Cerebellum (tissue), 4 donors: ENCODE measurements at places on chromosomes 5 and 9.

DNA sequence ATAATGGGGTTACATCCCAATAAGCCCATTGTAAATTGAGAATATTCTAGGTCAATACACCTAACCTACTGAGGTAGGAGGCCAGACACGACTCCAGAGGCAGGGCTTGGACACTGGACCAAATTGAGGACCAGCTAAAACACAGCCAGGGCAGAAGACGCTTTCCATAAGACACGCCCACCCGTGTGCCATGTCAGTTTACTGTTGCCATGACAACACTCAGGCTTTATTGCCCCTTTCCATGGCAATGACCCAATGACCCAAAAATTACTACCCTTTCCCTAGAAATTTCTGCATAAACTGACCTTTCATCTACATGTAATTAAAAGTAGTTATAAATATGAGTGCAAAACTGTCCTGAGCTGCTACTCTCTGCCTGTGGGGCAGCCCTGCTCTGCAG lies 31.5 kb downstream of the SLC22A4 start:
- no peak for DNase-seq

- peak; percentile 11 for DNase-seq
Observed at GRCh38 chr9:111481885-111482636, 2.1 kb downstream of the ECPAS start.

GRCh38 chr9:2096376-2096970 lies 81.3 kb downstream of the SMARCA2 start:
- DNase-seq, result no peak

DNA sequence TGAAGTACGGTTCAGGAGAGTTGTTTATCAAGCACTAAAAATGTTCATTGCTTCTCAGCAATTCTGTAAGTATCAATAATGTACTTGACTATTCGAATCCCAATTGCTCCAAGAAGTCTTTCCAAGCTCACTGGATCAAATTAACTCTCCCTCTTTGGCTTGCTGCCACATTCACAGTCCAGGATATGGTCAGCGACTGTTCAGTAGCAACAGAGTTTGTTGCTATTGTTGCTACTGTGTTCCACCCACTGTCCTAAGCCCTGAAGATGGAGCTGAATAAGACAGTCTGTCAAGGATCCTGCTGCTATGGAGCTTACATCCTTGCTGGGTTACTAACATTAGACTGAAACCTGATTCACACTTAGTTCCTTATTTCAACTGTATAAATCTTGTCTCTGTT lies 110.8 kb downstream of the FGF10 start:
- DNase-seq, result no peak

DNA sequence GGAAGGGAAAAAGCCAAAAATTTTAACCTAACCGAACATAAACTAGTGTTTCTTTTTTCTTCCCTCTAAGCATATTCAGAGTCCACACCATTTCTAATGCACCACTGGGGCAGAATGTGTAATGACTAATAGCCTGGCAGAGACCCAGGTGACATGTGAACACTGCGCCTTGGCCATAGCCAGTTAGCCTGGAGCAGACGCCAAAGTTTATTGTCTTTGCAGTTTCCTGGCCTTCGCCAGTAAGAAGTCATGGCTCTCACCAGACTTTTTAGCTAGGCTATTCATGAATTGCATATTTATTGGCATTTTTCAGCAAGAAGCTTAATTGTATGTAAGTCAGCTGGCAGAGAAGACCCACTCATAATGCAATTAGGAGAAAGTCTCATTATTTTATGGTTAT lies 182.8 kb upstream of the SLC27A6 start:
- peak; percentile 6 for DNase-seq

DNA sequence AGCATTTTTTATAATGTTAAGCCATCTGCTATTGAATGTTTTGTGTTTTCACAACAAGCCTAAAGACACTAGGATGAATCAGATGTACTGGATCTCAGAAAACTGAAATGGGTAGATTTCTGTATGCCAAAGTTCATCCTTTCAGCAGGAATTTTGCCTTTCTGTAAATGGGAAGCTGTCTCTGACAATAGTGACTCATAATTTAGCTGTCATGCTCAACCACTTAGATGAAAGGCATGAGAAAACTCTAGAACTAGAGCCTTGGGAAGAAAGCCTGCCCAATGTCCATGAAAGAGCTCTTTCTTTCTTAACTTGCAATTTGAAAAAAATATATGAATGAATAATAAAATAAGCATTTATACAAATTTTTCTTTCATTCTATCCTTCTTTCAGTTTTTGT lies 616.0 kb upstream of the EDIL3 start:
- DNase-seq, result no peak

- peak; percentile 91 for DNase-seq
Observed at GRCh38 chr9:35790385-35791296, 750 bp upstream of the NPR2 start.

GRCh38 chr9:346111-346571 lies 131.5 kb downstream of the DOCK8 start:
- DNase-seq, result no peak

DNA sequence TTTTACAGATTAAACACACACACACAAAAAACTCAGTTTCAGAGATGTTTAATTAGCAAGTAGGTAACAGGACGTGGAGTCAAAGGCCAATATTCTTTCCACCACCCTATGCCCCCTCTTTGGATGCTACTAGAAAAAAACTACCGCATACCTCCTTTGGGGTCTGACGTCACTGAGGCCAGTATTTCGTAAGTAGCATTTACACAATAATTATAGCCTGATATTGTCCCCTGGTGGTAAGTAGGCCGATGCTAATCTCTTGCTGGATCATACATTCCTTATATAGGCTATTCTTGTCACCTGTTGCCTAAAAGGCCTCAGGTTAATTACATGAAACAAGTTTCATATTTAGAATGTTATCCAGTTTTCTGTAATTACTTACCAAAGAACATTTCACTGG lies 21.0 kb upstream of the SMARCA2 start:
- DNase-seq, result no peak

- no peak for DNase-seq
Observed at GRCh38 chr5:91190314-91190690, 192.8 kb downstream of the ARRDC3 start.

DNA sequence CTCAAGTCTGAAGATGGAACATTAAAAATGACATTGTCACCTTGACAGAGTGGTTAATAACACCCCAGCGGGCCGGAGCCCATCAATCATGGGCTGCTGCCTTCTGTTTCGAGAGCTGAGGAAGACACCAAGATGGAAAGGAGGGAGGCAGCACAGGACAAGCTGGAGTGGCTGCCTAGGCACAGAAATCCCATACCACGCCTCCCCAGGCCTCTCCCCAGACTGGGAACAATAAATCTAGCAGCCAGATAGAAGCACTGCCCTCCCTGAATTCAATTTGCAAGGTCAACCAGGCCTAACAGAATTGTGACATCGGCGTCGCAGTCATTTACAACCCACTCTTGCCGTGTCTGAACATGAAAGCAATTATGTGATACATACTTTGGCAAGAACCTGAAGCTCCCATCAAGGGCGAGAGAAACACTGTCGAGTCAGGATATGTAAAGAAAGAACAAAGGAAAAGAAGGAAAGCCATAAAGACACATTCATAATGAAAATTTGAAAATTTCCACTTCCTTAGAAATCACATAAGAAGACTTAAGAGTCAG lies 35.4 kb upstream of the ZNF354A start:
- no peak for DNase-seq

GRCh38 chr9:26357803-26358344 lies 534.7 kb downstream of the CAAP1 start:
- DNase-seq, result no peak

DNA sequence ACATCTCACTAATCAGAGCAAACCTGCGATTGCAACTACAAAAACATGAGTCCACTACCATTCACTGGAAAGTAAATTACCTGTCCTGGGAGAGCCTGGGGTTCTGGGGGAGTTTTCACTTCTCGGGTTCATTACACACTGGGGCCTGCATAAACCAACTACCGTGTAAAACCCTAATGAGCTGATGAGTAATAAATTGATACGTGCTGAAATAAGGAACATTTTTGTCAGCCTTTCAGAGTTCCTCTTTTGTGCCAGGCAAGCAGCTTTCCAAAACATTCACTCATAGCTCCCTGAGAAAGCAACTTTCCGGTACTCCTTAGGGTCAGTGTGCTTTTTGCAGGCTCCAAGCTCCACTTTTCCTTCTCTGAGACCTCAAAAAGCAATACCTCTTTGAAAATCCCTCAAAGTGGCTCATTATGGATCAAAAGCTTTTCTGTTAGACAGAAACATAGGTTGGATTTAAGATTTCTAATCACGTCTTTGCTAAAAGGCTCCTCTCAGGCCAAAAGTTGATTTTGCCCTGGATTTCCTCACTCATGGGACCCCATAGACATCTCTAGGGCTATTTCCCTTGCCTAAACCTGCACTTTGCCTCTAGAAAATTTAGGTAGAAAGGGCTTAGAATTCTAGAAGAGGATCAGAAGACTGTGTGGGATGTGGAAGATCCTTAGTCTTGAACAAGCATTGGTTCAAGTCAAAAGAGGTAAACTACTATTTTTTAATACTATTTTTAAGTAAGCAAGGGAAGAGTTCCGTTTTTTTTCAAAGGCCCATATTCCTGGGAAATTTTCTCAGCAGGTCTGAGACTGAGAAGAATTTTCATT lies 74.8 kb downstream of the ST8SIA4 start:
- DNase-seq, result no peak

DNA sequence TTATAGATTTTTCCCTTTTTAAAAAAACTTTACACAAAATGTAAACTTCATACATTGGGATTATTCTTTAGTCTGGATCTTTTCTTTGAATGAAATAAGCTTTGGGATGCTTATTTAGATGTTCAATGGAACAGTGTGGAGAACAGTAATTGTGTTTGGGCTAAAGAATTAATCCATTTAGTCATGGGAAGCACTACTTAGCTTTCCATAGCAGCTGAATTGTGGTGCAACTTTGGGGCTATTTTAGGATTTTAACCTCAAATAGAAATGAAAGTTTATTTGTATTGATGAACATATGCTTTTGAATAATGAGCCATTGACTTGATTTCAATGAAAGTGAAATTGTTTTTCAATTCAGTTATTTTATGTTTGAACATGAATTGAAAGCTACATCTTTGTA lies 72.4 kb downstream of the ZCCHC7 start:
- no peak for DNase-seq

- DNase-seq, result no peak
Observed at GRCh38 chr5:127906562-127907204, 176.9 kb upstream of the SLC12A2 start.

GRCh38 chr9:128494108-128494745 lies 10.3 kb upstream of the GLE1 start:
- DNase-seq, result peak; percentile 33

DNA sequence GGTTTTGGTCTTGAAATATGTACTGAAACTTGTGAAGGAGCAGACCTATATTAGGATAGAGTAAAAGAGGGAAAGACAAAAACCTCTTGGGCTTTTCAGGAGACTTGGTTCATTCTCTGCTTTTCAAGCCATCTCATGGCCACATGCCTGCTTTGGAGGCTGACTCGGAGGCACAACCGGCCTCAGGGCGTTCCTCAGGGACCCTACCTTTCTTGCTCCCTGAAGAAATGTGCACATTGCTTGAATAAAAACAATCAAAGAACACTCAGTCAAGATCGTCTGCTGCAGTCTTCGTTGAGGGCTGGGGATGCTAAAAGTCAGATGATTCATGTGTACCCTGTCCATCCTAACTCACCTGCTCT lies 994 bp downstream of the IRGM start:
- no peak for DNase-seq

DNA sequence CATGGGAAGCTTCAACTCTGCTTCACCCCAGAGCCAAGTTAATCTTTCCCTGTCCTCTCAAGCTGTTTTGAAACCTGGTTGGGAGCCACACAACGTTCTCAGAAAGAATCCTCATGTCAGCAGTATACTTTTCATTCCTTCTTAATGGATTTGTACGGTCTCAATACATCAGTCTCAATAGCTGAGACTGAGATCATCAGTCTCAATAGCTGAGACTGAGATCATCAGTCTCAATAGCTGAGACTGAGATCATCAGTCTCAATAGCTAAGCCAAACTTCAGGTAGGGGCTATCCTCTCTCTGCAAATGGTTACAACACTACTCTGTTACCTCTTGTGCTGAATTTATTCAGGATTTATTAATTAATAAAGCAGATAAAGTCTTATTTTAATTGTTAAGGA lies 1317.4 kb upstream of the CDH9 start:
- no peak for DNase-seq

DNA sequence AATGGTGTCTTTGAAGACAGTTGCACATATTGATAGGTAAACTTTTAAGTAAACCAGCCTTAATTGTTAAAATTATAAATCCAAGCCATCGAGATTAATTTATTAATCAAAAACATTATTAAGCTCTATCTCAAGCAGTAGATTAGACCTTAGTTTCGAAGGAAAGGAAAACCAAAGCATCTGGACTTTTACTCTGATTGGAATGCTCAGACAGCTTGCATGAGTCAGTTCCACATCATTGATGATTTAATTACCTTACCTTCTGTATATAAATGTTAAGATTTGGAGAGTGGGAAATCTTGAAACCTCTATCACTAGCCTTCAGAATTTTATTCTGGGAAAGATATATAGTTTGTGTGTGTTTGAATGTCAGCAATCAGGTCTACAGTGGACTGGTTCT lies 23.9 kb downstream of the DCP2 start:
- no peak for DNase-seq

DNA sequence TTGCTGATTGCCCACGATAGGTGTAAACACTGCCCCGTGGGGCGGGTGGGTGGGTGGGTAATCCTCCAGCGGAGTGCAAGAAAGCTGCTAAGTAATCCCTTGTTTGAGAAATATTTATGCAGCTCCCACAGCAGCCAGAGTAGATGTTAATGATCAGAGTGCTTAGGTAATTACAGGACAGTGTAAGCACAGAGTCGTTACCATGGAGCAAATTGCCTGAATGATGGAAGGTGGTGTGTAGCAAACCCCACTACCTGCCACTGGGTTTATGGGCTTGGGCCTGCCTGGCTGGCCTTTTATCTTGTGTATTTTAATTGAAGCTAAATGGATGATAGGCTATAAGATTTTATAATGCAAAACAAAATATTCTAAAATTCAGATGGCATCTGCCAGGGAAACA lies 110.0 kb downstream of the COL5A1 start:
- DNase-seq, result no peak

GRCh38 chr5:158226496-158226895 lies 367.6 kb upstream of the CLINT1 start:
- no peak for DNase-seq

DNA sequence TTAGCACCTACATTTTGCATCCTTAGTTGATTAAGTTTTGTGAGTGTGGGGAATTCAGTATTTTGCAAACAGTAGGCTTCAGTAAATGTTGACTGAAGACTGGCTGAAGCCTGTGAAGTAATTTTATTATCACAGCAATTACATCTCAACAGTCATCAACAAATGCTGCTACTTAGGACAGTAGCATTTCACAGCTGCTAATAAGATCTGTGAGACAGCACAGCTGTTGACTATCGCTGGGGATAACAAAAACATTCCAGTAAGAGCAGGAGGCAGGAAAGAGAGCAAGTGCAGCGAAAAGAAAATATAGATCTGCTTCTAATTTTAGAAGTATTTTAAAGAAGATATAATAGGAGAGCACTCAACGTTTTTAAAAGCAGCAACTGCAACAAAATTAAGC lies 117.3 kb upstream of the FGF10 start:
- no peak for DNase-seq

DNA sequence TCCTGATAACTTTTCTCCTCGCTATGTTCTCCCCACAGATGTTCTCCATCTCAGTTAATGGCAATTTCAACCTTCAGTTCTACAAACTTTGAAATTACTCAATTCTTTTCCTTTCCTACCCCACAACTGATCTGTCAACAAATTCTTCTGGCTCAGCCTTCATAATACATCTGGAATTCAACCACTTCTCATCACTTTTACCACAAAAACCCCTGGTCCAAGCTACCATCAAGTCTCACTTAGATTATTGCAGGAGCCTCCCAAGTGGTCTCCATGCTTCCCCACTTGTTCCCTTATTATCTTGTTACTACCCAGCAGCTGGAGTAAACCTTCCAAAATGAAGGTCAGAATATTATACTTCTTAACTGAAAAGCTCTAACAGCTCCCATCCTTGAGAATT lies 110.1 kb downstream of the FBN2 start:
- no peak for DNase-seq
